ENCODE measurements at places on chromosomes 3 and 15.

DNA sequence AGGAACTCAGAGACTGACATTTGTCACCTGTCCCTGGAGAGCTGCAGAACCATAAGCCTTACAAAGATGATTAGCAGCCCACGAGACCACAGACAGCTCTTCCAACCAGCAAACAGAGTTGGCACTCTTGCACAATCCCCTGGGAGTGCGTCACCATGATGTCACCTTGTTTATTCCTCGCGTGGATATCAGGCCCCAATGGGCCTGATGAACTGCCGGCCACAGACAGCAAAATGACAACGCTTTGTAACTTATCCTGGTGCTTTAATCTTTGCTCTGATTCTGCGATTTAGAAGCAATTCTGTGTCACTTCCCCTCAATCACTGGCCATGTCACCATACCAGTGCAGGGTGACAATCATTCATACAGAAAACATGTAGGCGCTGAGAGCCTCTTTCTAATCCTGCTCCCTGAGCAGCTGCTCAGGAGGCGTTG is 89.2 kb downstream of the TAMM41 start:
- no peak for DNase-seq

DNA sequence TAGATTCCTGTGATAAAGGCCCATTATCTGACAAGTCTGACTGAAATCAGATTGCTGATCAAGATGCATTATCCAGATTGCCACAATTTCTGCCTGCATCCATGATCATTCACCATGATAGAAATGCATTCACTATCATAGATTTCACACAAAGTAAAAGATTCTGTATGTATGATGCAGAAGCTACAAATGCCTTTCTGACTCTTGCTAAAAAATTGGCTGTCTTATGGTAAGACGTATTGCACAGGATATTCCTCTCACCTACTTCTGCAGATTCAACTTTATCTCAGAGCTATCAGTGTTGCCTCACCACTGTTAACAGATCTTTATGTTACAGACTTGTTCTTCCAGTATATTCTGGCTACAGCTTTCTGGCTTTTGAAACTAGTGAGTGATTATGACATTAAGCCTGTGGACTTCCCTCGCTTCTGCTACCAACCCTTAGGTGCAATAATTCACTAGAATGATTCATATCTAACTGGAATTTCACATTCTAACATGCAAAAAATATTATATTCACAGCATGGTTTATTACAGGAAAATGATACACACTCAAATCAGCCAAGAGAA is 955.3 kb downstream of the EPHA3 start:
- no peak for DNase-seq

GRCh38 chr3:129311054-129311902 is 32.6 kb downstream of the HMCES start:
- no peak for DNase-seq

GRCh38 chr3:64170270-64170669 is 55.0 kb downstream of the PRICKLE2 start:
- DNase-seq = no peak

DNA sequence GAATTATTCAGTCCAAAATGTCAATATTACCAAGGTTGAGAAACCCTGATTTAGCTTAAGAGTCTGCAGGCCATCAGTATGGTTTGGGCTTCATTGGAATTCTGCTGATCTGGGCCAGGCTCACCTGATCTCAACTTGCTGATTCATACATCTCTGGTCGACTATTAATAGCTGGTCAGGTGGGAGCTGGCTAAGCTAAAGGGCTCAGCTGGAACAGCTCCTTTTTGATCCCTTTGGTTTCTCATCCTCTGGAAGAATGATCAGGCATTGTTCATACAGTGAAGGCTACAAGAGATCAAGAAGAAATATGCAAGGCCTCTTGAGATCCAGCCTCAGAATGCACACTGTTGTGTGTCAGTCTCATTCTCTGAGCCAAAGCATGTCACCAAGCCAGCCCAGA is 123.3 kb upstream of the MME start:
- no peak for DNase-seq

GRCh38 chr3:105846809-105847208 is 22.0 kb downstream of the CBLB start:
- DNase-seq = no peak

DNA sequence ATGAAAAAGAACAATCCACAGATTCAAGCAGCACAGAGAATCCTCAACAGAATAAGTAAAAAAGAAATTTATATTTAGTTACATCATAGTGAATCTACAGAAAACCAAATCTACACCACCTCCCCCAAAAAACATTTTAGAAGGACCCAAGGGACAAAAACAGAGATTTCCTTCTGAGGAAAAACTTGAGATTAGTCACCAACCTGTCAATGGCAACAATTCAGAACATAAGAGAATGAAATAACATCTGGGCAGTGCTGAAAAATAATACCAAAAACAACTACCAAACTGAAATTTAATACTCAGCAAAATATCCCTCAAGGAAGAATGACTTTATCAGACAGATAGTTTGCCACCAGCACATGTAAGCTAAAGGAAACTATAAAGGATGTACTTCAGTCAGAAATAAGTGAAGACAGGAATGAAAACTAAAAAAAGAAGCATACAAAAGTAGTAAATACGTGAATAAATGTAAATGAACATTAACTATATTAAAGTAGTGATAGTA is 260.7 kb downstream of the ULK4 start:
- no peak for DNase-seq

DNA sequence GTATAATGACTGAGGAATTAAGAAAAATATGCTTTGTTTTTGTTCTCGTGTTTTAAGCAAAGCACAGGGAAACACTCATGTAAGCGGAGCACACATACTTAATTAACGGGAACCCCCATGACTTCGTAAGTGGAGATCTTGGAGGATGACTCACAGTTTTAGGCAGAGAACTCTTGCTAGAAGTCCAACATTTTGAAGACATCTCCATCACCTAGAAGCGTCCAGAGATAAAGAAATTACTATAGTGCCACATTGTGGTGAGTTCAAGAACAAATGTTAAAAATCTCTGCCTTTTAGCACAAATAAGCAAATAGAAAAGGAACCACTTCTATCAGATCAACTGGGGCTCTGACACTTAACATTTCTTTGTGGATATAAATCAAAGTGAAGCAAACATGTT is 194.1 kb upstream of the ARHGEF26 start:
- no peak for DNase-seq

- DNase-seq = no peak
These were observed 86.9 kb upstream of the UBE3A start for GRCh38 chr15:25525741-25526140.

DNA sequence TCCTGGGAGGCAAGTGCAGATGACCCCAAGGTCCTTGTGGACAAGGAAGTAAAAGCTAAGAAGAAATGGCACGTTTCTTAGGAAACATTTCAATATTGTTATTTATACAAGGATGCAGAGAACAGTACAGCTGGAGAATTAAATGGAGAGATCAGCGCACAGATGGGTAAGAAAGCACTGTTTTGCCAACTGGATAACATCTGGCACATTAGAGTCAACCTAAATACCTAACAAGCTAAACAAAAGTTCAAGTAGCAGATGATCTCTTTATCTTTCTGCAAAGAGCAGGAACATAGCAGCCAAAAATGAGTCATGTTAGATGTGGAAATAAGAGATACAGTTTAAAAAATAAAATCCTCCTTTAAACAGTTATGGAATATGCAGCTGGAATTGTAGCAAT is 15.7 kb upstream of the DPPA4 start:
- DNase-seq = no peak

DNA sequence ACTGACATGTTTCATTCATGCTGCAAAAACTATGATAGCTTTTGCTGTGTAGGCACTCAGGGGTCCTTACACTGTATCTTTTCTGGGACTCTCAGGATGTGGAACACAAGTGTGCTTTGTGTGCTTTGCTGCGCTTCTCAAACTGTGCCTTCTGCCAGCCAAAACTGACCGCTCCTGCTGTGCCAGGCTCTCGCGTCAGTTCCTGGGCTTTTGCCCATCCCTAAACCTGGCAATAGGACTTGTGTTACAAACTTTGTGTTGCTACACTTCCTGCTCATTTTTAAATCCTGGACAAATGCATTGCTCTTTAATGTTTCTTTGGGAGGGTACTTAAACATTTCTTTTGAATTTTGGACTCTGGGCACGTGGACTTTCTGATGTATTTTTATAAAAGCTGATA is 60.3 kb downstream of the DIPK2A start:
- no peak for DNase-seq

All from Right ventricle myocardium inferior (tissue), 1 donor.